Glutamatergic neuron (in vitro differentiated cells): ENCODE measurements at places on chromosomes 4 and X.

DNA sequence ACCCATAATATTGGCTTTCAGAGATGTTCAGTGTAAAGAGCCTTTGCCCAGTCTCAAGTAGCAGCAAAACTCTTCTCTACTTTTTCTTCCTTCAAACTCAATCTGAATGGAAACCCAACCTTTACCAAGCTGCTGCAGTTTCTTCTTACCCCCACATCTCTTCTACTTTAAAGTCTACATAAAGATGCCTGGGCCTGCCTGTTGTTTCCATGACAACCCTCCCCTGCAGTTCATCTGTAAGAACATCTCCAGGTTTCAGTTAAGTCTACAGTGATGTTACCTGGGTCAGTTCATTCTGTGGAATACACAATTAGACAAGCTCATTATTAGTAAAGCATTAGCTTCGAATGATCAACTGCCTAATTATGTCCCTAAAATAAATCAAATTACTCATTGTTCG, 81.4 kb downstream of the SPANXN3 start:
- peaks cover under 1% of the 10 kb centered on the region for H3K27me3 ChIP-seq
- no peak overlapping the region for H3K27ac ChIP-seq
- H3K36me3 ChIP-seq, result no peaks in the 10 kb centered on the region
- no peaks in the 10 kb centered on the region for H3K4me1 ChIP-seq

GRCh38 chr4:54726907-54727306, 69.2 kb downstream of the KIT start:
- H3K4me3 ChIP-seq, result no peak overlapping the region
- no peak overlapping the region for H3K27ac ChIP-seq
- H3K27me3 ChIP-seq, result no peaks in the 10 kb centered on the region
- H3K4me1 ChIP-seq, result peaks cover 8% of the 10 kb centered on the region

- H3K27ac ChIP-seq, result no peak overlapping the region
- H3K4me1 ChIP-seq, result no peaks in the 10 kb centered on the region
- H3K36me3 ChIP-seq, result no peaks in the 10 kb centered on the region
- DNase-seq, result no peak
Observed at GRCh38 chr4:76614589-76614988, 179.6 kb downstream of the SHROOM3 start.

GRCh38 chr4:23733476-23733875, 156.4 kb downstream of the PPARGC1A start:
- H3K27me3 ChIP-seq, result no peaks in the 10 kb centered on the region
- no peaks in the 10 kb centered on the region for H3K36me3 ChIP-seq
- no peaks in the 10 kb centered on the region for H3K4me1 ChIP-seq

GRCh38 chr4:8227771-8228318, 28.8 kb downstream of the SH3TC1 start:
- H3K27ac ChIP-seq, result no peak overlapping the region
- H3K4me3 ChIP-seq, result no peak overlapping the region
- peaks cover 1% of the 10 kb centered on the region for H3K27me3 ChIP-seq
- H3K4me1 ChIP-seq, result peaks cover 9% of the 10 kb centered on the region
- peaks cover 3% of the 10 kb centered on the region for H3K36me3 ChIP-seq
- DNase-seq, result no peak

DNA sequence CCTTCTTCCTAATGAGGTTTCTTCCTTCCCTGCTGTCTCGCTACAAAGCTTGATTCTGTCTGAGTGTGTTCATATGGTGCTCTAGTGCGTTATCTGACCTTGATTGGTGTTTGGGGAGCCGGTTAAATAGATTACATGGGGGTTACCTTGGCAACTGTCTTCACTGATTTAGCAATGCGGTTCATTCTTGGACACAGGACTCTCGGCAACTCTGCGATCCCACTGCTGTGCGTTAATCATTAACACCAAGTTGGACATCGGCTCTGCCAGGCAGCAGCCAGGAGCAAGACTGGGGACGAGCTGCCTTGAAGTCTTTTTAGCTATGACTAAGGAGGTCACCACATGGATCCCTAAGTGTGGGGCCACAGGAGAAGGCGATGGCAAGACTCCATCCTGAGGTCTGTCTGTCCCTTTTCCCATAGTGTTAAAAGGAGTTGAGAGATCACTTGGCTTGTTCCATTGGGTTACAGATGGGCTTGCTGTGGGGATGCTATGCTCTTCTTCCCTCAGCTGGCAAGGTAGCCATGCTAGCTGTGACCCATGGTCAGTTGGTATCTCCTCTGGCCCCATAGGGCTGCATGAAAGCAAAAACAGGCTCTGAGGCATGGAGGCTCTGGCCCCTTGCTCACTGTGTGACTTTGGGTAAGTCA, 93.4 kb upstream of the MAMLD1 start:
- peak overlapping the region; percentile 77 for H3K27ac ChIP-seq
- H3K4me3 ChIP-seq, result peak overlapping the region; percentile 38
- no peak for DNase-seq

DNA sequence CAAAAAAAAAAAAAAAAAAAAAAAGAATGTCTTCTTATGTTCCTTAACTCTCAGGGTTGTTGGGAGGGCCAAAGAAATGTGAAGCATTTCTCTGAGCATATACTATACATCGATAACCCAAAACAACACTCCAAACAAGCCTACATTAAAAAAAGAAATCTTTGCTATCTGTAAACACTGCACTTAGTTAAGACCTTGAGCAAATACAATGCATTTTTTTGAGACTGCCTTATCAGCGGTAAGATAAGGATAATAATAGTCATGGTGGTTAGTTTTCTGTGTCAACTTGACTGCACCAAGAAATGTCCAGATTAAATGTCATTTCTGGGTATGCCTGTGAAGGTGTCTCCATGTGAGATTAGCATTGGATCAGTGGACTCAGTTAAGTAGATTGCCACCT, 541.9 kb downstream of the PACRGL start:
- no peak overlapping the region for H3K27ac ChIP-seq
- H3K4me3 ChIP-seq, result no peak overlapping the region
- H3K36me3 ChIP-seq, result no peaks in the 10 kb centered on the region
- DNase-seq, result no peak

DNA sequence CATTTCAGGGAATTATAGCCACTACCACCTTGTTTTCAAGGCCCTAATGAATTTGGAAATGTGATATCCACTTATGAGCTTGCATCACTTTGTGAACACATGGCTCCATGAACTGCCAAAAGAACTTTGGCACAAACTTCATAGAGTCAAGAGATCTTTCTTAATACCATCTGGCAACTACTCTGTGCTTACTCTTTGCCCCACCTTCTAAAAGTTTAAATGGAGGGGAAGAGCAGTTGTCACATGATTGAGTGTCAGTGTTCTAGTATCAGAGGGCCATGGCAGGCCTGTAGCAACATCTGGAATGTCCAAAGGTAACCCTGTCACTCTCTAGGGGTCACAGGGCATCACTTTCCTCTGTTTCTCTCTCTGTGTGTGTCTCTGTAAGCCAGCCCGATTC, 2.6 kb upstream of the ADH1B start:
- DNase-seq, result no peak
- H3K27me3 ChIP-seq, result no peaks in the 10 kb centered on the region
- H3K4me3 ChIP-seq, result no peak overlapping the region
- no peaks in the 10 kb centered on the region for H3K36me3 ChIP-seq
- no peak overlapping the region for H3K27ac ChIP-seq
- no peaks in the 10 kb centered on the region for H3K4me1 ChIP-seq

GRCh38 chr4:3073158-3074077, 920 bp downstream of the HTT-AS start:
- H3K4me3 ChIP-seq, result no peak overlapping the region
- H3K36me3 ChIP-seq, result peaks cover 1% of the 10 kb centered on the region
- DNase-seq, result no peak
- H3K27ac ChIP-seq, result no peak overlapping the region

GRCh38 chr4:23889814-23890341, at the start of gene PPARGC1A:
TSS of gene PPARGC1A (minus strand) at chr4:23890047. CDS start at chr4:23889957, 90 bp downstream.
- H3K36me3 ChIP-seq, result no peaks in the 10 kb centered on the region
- peaks cover 9% of the 10 kb centered on the region for H3K4me1 ChIP-seq

GRCh38 chr4:21517126-21517859, 431.3 kb downstream of the KCNIP4 start:
- H3K27ac ChIP-seq, result no peak overlapping the region
- no peak for DNase-seq
- peaks cover 22% of the 10 kb centered on the region for H3K4me1 ChIP-seq

- no peaks in the 10 kb centered on the region for H3K36me3 ChIP-seq
- H3K27me3 ChIP-seq, result peaks cover 9% of the 10 kb centered on the region
- H3K4me1 ChIP-seq, result peaks cover 4% of the 10 kb centered on the region
- no peak for DNase-seq
- H3K27ac ChIP-seq, result no peak overlapping the region
Observed at GRCh38 chr4:17785858-17786257, 4.4 kb upstream of the FAM184B start.

DNA sequence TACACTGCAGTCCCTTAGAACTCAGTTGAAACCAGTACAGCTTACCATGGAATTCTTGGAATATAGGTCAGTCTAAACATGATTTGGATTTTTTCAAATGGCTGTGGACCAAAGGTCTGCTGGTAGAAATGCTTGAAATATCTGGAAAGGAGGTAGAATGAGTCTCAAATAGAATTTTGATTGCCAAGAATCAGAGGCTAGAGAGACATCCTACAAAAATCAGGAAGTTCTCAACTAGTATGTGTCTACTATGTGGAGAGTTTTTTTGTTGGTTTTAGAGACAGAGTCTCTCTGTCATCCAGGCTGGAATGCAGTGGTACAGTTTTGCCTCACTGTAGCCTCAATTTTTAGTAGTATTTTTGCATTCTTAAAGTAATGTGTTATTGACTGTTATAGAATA, 53.6 kb downstream of the PAQR3 start:
- no peak for DNase-seq
- no peaks in the 10 kb centered on the region for H3K36me3 ChIP-seq
- no peaks in the 10 kb centered on the region for H3K27me3 ChIP-seq
- H3K27ac ChIP-seq, result no peak overlapping the region
